ENCODE measurements at places on chromosomes 5 and 9.

- no peak for DNase-seq
Measured at GRCh38 chr5:74040065-74040551, 414.1 kb downstream of the ARHGEF28 start.

GRCh38 chr5:151051066-151051930 is 29.5 kb downstream of the TNIP1 start:
- DNase-seq: peak; percentile 36

- DNase-seq: no peak
Measured at GRCh38 chr5:172897481-172898217, 61.6 kb upstream of the RPL26L1 start.

- no peak for DNase-seq
Measured at GRCh38 chr9:36192196-36192595, 1.5 kb downstream of the CLTA start.

- no peak for DNase-seq
Measured at GRCh38 chr5:95080441-95080840, 204.5 kb downstream of the MCTP1 start.

GRCh38 chr9:4117835-4118610 is 181.8 kb downstream of the GLIS3 start:
- DNase-seq: peak; percentile 20

- peak; percentile 41 for DNase-seq
Measured at GRCh38 chr5:140239939-140240700, 62.8 kb downstream of the PFDN1 start.

- DNase-seq: no peak
Measured at GRCh38 chr9:8733131-8733954, 933.8 kb upstream of the DMAC1 start.

DNA sequence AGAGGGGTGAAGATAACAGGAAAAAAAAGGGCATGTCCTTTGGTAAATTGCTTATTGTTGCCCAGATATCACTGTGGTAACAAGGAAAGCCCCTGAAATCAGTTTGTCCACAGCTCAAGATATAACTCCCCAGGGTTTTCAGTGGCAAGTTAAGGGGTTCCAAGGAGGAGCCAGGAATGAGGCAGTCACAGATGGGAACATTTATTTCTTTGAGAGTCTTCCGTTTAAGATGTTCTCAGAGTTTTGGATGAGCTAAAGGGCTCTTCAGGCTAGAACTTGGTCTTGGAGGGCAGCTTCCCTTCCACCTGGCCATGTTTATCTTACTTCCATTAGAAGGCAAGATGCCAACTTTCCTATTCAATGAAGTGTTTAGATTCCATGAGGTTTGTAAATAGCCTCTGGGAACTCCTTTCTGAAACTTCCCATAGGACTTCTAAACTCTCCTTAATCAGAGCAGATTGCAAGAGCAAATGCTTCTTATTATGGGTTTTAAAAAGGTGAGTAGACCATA is 277.6 kb upstream of the TNC start:
- DNase-seq: no peak

DNA sequence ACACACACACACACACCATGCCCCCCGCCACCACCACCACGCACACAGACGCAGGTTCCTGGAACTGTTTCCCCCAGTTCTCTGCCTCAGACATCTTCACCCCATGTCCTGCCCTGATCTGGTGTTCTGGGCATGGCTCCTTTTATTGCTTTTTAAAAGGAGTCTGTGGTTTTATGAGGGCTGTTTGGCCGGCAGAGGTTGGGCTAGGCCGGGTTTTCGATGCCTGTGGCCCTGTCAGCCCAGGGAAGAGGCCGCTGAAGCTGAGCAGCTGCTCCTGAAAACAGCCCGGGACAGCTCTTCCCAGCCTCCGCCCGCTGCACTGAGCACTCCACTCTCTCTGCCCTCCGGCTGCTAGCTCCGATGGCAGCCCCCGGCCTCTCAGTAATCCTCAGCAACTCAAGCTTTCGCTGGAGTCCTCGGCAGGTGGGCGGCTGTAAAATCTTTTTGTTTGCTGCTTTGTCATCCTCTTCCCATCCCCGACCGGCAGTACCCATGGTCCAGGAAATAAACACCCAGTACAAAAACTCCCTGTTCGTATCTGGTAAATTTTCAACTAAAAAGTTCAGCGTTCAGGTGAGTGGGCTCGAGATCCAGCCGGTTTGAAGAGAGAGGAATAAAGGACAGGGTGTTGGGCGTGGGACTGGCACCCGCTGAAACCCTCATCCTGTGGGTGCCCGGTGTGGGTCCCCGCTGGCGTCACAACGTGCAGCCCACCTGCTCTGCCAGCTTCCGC is 103.0 kb upstream of the ERCC6L2 start:
- DNase-seq: no peak

DNA sequence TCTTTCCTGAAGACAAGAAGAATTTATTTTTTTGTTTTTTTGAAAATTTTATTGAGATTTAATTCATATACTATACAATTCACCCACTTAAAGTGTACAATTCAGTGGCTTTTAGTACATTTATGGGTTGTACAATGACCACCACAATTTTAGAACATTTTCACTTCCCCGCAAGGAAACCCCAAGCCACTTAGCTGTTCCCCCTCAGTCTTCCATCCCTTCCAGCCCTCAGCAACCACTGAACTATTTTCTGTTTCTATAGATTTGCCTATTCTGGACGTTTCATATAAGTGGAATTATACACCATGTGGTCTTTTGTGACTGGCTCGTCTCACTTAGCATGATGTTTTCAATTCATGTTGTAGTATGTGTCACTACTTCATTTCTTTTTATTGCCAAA is 28.0 kb downstream of the DNAI1 start:
- no peak for DNase-seq

- DNase-seq: no peak
Measured at GRCh38 chr5:66849803-66850202, 253.6 kb downstream of the MAST4 start.

DNA sequence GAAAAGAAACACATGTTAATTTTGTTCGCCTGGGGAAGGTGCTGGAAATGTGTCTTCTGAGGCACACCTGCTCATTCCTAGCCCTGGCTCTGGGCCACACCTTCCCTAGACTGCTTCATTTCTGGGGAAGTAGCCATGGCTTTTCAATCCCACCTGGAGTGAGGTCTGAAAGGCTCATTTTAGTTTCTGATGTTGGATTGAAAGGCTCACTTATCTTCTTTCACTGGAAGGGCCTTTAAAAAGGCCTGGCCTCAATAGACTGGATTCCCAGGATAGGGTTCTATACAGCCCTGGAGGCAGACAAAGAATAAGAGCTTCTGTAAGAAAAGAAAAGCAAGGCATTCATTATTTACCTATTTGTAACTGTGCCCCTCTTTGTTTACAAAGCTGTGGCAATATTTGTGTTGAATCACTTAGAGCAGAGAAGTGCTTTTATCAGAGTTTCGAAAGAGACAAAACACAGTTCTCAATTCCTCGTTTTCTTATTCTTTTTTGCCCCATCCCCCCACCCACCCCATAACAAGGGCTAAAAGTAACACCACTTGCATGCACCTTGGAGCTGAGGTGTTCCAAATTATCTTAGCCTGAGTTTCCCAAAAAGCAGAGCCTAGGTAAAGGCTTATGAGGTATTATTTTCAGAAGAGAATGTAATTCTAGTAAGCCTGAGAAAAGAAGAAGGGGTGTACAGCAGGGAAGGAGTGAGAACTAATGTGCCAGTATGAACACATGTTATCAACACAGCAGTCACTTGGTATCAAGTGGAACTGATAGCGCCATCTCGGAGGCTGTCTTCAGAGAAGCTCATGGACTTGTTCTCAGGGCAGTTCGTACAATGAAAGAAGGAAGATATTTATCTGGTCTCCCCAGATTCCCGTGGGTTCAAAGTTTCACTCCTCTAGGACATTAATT is 413.1 kb downstream of the KCTD16 start:
- no peak for DNase-seq

DNA sequence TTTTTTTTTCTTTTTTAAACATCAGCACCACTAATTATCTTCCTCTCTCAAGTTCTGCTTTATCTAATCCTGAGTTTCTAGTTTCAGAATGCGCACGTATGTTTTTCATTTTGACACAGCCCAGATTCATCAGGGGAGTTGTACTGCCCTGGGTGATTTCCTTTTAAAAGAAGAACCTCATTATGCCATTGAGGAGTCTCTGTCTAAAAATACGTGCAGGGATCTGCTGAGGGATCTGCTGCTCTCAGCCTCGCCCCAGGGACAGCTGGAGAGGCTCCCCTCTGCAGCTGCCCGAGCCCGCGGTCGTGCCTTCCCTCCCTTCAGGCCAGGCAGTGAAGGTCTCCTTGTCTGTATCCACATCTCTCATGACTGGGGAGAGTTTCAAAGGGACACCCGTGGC is 273.1 kb downstream of the ARHGEF28 start:
- no peak for DNase-seq

DNA sequence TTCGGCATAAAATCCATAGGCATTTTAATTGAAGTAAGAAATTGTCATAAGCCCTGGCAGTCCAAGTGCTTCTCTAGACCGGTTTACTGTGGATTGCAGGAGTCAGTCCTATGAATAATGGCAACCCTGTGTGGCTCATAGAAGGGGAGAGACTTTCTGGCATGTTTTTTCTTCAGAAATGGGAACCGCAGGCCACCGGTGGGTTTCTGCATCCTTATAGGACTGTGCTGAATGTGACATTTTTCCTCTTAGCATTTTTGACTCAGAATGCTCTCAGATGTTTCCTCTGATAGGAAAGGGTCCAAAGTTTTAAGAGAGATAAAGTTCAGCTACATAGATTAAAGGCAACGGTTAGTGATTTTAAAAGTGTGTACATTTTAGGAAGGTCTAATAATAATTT is 6.3 kb downstream of the DAPK1 start:
- DNase-seq: no peak

GRCh38 chr5:74316064-74316603 is 324.4 kb downstream of the ENC1 start:
- no peak for DNase-seq

DNA sequence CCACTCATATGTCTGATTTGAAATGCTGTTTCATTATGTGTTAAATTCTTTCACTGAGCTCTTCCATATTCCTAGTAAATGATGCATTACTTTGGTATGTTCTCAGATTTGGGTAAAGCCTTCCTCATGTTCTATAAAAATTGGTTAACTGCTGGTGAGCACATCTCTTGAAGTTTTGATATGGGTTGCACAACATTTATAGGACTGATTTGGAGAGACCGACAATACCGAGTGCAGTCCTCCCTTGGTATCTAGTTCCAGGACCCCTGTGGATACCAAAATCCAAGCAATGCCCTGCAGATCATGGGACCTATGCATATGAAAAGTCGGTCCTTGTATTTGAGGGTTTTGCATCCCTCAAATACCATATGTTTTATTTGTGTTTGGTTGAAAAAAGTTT is 37.8 kb downstream of the WDR36 start:
- no peak for DNase-seq

DNA sequence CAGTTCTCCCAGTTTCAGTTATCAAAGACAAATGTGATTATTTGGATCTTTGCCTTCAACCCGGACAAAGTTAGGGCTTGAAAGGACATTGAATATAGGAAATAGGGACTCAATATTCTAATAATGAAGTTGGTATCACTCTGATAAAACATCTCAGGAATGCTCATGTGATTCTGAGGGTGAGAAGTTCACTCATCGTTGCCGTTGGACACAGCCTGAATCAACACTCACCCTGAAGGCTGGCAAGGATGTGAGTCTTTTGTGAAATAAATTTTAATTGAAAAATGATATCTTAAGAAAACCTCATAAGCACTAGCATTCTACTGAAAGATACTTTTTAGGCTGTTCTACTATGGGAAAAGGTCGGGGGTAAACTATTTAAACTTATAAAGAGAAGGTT is 44.8 kb upstream of the C9orf72 start:
- DNase-seq: no peak

Data from activated CD4-positive, alpha-beta T cell treated with anti-CD3 and anti-CD28 coated beads, Interleukin-2, amount 50 U/mL, for 24 hours (primary cell).